ENCODE measurements at places on chromosomes 5 and 9.

DNA sequence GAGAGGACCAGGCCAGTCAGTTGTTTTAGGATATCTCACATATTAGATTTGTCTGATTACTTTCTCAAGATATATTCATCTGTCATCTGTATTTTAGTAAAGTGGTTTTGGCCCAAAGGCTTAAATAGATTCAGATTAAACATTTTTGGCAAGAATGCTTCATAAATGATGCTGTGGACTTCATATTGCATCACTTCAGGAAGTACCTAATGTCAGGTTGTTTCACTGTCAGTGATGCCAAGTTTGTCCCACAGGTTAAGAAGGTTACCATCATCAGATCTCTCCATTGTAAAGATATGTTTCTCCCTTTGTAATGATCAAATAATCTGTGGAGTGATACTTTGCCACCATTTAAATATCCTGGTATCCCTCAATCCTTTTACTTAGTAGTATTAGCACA, 37.3 kb downstream of the ERCC6L2 start:
- DNase-seq: no peak

GRCh38 chr5:124654418-124654817, 92.0 kb downstream of the ZNF608 start:
- DNase-seq: no peak

DNA sequence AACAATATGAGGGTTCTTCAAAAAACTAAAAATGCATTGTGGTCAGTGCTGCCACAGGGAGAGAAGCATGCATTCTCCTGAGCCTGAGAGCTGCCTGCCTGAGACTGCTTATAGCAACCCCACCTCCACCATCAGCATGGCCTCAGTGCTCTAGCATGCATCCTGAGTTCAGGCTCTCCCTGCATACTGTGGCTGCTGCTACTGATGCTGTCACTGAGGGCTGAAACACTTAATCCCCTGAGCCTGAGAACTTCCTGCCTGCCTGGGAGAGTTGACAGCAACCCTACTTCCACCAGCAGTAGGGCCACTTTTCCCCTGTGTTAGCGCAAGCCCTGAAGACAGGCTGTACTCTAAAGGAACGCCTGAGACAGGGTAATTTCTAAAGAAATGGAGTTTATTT, 206.0 kb downstream of the FBXO4 start:
- no peak for DNase-seq

GRCh38 chr5:57033103-57033502, 81.2 kb upstream of the MIER3 start:
- DNase-seq: no peak

DNA sequence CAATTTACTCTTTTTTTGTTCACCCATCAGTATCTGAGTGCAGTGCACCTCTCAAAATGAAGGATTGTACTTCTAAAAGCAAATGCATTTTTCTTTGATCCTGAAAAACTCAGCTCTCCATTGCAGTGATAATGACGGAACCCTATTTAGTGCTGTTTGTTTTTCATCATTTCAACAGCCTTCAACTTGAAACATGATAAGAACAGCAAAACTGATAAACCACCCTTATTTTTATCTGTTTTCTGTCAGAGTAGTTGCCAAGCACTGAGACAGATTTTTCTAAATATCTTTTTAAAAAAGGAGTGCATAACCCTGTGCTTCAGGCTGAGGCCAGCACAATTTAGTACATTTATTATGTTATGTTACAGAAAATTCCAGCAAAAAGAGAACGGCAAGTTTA, 549.8 kb upstream of the DMAC1 start:
- no peak for DNase-seq

DNA sequence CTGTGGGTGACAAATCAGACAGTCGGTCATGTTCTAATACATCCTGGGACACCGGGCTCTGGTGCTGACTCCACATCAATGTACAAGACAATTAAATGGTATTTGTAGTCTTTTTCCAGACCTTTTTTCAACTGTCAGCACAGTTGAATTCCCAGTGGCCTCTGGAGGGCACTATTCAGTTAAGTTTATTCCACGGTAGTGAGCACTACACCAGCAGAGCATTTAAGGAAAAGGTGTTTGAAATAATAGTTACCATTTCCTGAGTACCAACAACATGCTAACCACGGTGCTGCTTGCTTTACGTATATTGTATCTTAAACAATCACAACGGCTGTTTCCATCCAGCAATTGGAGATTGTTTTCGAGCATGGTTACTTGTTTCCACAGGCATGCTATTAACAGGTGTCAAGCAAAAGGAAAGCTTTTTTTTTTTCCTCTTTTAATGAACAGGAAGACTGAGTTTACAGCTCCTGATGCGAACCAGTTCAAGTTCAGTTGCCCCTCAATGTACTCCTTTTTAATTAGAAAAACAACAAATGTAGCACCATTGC, 186.7 kb downstream of the PDZD2 start:
- peak; percentile 60 for DNase-seq

DNA sequence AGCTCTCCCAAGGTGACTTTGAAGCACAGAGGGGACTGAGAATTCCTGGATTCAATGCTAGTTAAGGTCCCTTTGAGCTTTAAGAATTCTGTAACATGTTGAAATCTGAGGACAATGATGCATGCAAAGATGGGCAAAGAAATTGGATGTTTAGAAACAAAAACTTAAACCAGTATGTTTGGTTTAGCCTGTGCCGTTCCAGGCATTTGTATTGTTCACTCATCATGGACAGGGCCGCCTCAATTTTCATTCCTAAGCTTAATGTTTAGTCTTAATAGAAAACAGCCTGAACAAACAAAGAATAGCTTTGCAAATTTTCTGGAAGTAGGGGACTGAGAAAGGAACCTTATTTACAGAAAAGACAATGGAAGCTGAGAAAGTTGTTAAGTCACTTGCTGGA, 267.8 kb downstream of the ARHGEF28 start:
- DNase-seq: no peak

DNA sequence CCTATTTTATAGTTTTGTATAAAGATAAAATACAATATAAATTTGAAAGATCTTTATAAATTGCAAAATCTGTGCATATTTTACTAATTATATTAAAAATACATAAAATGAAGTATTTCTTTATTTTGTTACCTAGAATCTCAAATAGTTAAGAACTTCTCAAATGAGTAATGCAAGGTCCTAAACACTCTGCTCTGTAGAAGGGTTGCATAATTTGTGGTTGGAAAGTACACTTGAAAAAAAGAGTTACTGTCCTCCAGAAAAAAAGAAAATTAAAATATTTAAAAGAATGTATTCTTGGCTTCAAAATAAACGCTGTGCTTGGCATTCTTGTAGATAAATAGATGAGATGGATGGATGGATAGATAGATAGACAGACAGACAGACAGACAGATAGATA, 428.8 kb upstream of the CDH6 start:
- peak; percentile 37 for DNase-seq

DNA sequence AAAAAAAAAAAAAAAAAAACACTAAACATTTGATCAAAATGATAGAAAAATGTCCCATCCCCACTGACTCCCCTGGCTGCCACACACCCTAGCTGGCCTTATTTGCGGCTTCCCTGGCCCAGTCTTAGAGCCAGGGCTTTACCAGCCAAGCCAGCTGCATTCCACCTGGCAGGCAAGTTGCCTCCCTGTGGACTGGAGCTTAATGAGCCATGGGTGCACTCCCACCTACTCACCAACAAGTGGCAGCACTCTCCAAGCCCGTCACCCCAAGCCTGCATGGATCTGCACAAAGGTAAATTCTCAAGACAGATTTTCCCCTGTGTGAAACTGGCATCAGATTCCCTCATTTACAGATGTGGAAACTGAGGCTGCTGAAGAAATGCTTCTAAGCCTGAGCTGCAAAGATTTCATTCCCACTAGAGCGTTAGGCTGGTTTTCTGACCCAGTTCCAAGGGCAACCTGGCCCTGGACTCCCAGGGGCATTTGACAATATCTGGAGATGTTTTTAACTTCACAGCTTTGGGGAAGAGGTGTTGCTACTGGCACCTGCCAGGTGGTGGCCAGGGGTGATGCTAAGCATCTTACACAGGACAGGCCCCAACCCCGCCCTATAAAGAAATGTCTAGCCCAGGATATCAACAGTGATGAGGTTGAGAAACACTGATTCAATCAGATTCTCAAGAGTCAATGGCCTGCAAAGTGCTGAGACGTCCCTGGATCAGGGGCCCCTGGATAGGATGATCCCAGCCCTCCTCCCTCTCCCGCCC, 21.9 kb upstream of the VDAC1 start:
- peak; percentile 63 for DNase-seq

GRCh38 chr5:126509339-126509738, 85.7 kb downstream of the ALDH7A1 start:
- no peak for DNase-seq

DNA sequence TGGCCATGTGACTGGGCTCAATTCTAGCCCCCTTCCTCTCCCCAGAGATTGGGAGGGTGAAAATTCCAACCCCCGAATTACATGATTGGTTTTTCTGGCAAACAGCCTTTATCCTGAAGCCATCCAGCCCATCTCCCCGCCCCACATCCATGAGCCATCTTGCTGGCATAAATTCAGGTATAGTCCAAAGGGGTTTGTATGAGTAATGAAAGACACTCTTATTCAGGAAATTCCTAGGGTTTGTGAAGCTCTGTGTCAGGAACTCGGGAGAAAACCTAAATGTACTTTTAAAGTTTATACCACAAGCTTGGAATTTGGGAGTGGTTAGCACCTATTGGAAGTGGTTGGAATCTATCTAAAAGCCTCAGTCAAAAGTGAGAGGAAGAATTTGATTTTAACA, 80.6 kb upstream of the SIMC1 start:
- DNase-seq: peak; percentile 71

- no peak for DNase-seq
Measured at GRCh38 chr5:169354263-169354662, 53.3 kb upstream of the SLIT3 start.

GRCh38 chr9:102950346-102950745, 44.8 kb upstream of the CYLC2 start:
- DNase-seq: no peak

DNA sequence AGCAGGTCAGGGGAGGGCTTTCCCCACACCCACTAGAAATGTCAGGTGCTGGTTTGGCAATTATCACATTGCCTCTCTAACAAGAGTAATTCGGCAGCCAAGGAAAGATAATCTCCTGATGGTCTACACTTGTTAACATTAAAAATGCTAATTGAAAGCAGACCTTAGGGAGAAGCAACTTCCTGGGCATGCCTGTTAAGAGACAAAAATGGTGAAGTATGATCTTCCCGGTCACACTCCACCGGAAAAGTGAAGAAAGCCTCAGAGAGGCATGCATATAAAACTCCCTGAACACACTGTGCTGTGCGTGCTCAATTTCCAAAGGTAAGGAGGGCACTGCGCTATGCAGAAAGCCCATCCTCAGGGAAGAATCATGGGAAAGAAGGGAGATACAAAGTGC, 244.3 kb downstream of the FAM170A start:
- DNase-seq: no peak

- DNase-seq: no peak
Measured at GRCh38 chr9:1759771-1760300, 255.3 kb upstream of the SMARCA2 start.

DNA sequence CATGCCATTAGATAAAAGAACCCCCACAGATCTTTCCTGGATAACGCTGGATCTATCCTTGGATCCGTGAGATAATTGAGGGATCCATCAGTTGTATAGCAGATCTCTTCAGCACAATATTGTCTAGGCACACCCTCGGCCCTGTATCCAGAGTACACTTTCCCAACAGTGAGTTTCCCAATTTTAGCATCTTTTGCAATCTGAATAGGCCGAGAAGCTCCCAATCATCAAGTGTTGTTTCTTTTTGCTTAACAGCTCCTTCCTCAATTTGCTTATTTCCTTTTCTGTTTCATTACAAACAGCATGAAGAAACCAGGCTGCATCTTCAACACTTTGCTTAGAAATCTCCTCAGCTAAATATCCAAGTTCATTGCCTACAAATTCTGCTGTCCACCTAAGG, 4.4 kb upstream of the SPTLC1 start:
- no peak for DNase-seq

DNA sequence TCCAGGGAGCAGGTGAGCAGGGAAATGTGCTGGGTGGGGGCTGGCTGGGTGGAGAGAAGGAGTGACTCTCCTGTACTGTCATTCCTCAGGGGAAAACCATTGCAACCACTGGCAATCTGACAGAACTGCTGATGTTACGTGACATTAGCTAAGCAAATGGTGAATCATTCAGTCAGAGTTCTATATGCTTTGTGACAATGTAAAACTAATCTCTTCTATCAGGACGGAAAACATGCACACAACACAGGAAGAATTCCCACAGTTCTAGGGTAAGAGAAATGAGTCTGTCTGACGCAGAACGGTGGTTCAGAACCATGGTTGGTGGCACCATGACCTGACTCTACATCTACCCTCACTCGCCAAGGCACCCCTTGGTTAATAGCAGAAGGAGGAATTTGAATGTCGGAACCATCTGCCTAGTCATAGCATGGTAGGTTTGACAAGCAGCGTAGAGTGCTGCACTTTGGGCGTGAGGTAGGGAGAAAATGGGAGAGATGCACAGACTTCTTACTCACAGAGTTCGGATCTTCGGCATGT, 243.6 kb upstream of the PANK3 start:
- peak; percentile 45 for DNase-seq

DNA sequence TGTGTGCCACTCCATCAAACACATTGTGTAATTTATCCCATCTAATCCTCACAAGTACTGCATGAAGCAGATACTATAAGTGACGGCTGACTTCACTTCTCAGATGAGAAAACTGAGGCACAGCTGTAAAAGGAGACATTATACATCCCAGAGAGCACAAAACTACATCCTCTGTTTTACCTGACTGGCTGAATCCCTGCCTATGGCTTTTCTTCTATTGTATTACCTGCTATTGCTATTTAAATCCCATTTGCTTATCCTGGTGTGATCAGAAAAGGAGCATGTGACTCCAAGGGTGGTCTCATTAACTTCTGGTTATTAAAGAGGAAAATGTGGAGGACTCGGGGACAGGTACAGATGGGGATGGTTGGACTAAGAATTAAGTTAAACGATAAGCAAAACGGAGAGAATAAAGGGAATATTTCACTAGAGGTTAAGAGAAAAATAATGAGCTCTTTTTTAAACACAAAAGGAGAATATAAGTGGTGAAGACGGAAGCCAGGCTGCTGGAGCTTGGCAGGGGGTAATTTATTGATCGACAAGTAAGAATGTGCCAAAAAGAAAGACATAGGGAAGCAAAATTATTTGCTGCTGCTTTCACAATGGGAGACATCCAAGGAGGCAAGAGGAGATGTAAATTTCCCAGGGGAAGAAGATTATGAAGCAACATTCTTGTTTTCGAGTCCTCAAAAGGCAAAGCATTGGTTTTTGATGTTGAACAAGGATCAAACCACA, 155.7 kb upstream of the GPR151 start:
- DNase-seq: no peak

DNA sequence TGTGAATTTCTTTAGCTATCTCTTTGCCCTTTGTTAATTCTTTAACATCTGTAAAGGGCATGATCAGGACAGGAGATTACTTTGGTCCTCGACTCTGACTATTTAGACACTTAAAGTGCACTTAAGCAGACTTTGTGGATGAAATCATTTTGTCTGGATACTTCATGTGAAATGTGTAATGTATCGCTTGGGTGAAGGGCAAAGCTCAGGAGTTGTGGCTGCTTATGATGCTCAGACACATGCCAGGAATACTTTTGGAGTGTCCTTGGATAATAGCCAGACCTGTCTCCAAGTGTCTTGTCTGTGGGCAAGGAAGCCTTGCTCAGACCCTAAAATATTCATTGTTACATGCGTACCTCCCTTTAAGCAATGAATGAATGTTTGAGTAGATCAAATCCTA, 87.8 kb downstream of the RAI14 start:
- DNase-seq: peak; percentile 98

GRCh38 chr5:107466233-107466769, 204.4 kb downstream of the EFNA5 start:
- peak; percentile 39 for DNase-seq

- no peak for DNase-seq
Measured at GRCh38 chr5:143118222-143118621, 285.3 kb downstream of the NR3C1 start.
